ENCODE measurements at places on chromosomes 2 and 18.

DNA sequence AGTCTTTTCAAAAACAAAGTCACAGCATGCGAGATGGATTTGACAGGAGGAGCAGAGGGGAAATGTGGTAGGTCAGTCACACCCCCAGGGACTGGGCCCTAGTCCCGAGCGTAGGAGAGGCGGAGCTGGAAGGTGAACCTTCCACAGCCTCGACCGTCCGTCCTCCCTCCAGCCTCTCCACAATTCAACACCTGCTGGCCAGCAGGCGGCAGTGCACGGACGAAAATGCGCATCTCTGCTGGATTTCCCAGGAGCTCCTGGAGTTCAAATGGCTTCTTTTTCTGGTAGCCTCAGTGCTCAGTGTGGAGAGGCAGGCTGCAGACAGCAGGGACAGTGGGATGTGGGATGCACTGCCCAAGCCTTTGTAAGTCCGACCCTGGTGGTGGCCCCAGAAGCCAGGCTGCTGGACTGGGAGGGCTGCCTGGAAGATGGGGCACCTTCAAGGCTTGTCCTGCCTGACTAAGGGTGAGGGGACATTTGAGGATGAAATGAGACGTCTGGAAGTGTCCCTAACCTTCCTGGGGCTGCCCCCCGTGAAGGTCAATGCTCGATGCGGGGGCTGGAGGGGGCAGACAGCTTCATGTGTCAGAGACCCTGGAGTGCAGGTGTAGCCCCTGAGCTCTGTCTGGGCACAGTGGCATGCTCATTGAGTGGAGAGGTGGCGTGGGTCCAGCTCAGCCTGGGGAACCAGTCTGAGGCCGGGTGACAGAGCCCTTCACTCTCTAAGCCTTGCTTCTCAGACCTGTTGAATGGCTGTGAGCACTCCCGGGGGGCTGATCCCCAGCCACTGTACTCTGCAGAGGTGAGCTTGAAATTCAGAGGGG lies 189.5 kb downstream of the TFCP2L1 start:
- DNase-seq: no peak

GRCh38 chr2:158805255-158805654 lies 10.1 kb downstream of the DAPL1 start:
- no peak for DNase-seq

GRCh38 chr2:170717991-170718589 lies 3.0 kb downstream of the SP5 start:
- peak; percentile 30 for DNase-seq

GRCh38 chr2:172722481-172722880 lies 13.2 kb upstream of the RAPGEF4 start:
- no peak for DNase-seq

DNA sequence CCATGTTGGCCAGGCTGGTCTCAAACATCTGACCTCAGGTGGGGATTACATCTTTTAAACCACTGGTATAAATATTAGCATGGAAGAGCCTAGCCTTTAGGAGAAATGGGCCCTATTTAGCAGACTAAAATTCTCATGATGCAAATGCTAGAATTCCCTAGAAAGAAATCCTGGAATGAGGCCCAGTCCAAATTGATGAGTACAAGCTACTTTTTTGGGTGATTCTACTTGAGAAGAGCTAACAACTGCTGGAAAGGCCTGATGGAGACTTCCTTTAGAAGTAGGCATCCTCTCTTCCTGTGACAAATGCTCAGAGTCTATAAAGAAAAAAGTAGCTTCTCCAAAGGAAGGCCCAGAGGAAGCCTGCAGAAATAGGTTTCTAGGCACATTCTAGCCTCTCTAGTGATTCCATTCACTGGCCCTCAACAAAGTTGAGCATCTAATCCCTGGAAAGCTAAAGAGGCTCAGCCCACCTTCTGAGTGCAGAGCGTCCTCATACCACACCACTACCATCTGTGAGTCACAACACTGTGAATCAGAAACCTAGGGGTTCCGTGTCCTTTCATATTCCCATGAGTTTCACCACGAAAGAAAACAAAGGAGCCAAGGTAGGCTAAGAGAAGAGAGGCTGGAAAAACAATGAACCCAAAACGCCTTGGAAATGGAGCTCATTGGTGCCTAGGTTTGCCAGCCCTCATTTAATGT lies 183.1 kb downstream of the C1D start:
- no peak for DNase-seq

GRCh38 chr2:221109552-221109951 lies 462.6 kb downstream of the EPHA4 start:
- no peak for DNase-seq

DNA sequence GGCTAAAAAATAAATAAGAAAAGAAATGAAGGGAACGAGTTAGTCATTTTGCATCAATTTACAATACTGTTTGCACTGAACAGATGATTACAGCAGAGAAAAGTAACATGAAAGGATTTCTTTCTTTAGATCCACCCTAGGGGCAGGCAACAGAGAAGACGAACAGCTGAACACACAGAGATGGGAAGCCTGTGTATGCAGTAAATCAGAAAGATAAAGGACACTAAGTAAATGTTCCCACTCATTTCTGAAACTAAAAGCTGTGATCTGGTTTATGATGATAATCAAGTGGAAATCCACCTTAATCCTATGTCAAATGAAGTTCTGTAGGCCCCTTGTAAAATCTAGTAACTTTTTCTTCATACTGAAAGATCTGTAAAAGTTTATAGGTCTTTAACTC lies 54.2 kb downstream of the AKAIN1 start:
- no peak for DNase-seq

GRCh38 chr2:240819126-240819857 lies 727 bp downstream of the KIF1A start:
- peak; percentile 44 for DNase-seq

GRCh38 chr2:95261602-95262001 lies 12.6 kb upstream of the PROM2 start:
- DNase-seq: no peak

GRCh38 chr18:51647942-51648341 lies 450.5 kb upstream of the MEX3C start:
- no peak for DNase-seq

DNA sequence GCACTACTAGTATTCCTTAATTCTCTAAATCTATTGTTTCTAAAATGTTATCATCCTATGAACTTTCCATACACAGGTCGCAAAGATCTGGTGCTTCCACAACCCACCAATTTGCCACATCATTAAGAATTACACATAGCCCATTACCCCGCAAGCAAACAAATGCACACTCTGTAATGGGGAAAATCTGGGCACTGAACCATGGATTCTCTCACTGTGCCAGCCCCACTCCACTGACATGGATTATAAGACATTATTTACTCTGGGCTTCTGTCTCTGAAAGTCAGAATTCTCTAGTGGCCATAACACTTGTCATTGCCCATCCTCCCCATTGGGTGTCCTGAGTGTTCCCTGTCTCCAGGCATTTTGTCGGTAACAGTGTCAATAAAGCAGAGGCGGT lies 537.1 kb downstream of the EPHA4 start:
- DNase-seq: no peak

DNA sequence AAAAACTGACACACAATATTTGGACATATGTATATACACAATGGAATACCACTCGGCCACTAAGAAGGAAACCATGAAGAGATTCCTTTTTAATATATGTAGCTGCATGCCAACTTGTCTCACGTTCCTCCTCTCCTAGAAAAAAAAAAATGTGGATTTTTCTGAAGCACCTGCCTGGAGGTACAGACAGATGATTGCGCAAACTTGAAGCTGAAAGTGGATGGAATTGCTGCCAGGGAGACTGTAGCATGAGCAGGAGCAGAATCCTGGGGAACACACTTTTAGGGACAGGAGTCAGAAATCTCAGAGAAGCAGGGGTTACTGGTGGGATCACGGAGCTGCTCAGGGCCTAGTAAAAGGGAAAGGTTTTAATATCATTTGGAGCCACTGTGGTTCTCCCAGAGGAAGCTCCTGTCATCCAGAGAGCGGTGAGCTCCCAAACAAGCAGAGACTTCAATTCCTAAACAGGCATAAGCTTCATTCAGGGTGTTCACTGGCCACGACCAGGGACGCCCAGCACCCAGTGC lies 640 bp upstream of the SPR start:
- DNase-seq: no peak

GRCh38 chr2:239226677-239227581 lies 173.9 kb downstream of the HDAC4 start:
- no peak for DNase-seq

- DNase-seq: peak; percentile 79
Observed at GRCh38 chr2:121974897-121975661, 219.6 kb downstream of the TSN start.

- no peak for DNase-seq
Observed at GRCh38 chr2:231130336-231131056, 5.7 kb upstream of the HTR2B start.

- no peak for DNase-seq
Observed at GRCh38 chr18:69401972-69402532, 1.4 kb downstream of the DOK6 start.

DNA sequence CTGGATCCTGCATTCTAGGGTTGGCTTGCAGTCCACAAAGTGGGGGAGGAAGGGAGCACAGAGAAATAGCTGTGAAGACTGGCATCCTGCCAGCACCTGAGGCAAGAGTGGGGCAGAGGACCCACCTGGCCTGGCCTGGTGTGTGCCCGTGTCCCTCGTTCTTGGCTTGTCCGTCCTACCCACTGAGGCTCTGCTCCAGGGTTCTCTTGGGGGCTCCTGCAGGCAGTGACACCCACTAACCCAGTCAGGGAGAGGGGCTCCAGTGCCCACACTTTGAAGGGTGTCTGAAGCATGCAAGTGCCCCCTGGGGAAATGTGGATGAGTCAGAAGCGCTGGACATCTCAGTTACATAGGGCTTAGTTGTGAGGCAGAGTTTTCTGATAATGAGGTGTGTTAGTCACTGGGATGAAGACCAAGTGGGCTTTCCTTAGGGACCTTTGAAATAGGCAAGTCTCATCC lies 79.4 kb downstream of the SLC4A3 start:
- DNase-seq: no peak

DNA sequence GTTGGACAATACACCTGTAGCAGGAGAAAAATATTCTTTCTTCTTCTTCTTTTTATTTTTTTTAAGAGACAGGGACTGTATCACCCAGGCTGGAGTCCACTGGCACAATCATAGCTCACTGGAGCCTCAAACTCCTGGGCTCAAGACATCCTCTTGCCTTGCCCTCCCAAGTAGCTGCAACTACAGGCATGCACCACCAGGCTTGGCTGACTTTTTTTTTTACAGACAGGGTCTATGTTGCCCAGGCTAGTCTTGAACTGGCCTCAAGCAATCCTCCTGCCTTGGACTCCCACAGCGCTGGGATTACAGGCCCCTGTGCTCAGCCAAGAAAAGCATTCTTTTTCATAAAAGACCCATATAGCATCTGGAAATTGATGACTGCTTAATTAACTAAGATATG lies 17.1 kb upstream of the ARHGAP28 start:
- no peak for DNase-seq

Measured in neuronal stem cell (in vitro differentiated cells).